ENCODE measurements at places on chromosomes 2 and 18.
A peak's percentile ranks its signal among the peaks of the same experiment; 100 is the strongest.

- H3K36me3 ChIP-seq = peaks cover 52% of the 10 kb centered on the region
- H3K4me3 ChIP-seq = no peak overlapping the region
- H3K27me3 ChIP-seq = no peaks in the 10 kb centered on the region
- H3K4me1 ChIP-seq = peaks cover 13% of the 10 kb centered on the region
These were observed 9.5 kb downstream of the RTTN start for GRCh38 chr18:70195852-70196434.

GRCh38 chr2:234448506-234449184, 48.2 kb downstream of the ARL4C start:
- peaks cover 79% of the 10 kb centered on the region for H3K4me1 ChIP-seq
- peak overlapping the region; percentile 98 for H3K27ac ChIP-seq
- H3K27me3 ChIP-seq = no peaks in the 10 kb centered on the region
- DNase-seq = no peak
- H3K4me3 ChIP-seq = peak overlapping the region; percentile 63

DNA sequence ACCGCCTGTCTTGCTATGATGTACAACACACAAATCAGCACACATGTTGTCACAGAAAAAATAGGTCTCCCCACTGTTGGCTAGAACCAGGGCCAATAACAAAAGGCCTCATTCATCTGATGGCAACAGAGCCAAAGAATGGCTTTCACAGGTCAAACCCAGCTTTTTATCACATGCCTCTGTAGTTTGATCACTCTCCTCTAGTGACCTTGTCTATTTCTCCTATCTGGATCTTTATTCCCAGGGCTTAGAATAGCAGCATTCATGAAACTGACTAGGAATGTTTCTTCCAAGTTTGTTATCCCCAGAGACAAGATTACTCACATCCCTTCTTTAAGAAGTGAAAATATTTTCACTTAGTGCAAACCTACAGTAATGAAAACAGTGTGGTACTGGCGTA, 285.8 kb upstream of the GYPC start:
- no peaks in the 10 kb centered on the region for H3K36me3 ChIP-seq
- H3K4me3 ChIP-seq = no peak overlapping the region
- H3K27me3 ChIP-seq = no peaks in the 10 kb centered on the region
- H3K4me1 ChIP-seq = no peaks in the 10 kb centered on the region

DNA sequence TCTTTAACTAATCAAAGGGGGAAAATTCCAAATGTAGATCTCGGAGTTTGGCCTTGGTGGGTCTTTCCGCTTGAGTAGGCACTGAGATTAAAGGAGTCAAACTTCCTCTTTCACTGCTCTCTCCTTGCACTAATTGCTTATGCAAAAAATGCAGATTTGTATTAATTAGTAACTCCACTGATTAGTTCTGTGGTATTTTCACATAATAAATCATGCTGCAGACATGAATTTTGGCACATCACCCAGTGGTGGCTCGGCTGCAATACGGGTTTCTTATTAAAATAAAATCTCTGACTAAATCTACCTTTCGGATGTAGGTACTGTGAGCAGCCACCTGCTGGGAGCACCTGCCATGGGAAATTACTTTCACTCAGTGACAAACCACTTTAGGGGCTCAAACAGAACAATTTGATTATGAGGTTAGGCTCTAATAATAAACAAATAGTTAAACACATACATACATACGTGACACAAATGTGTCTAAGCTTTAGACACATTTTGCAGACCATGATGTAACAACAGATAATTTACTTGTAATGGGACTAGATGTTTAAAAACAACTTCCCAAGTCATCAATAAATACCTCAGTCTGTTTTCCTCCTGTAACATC, 6.4 kb upstream of the NEUROD1 start:
- peaks cover 67% of the 10 kb centered on the region for H3K27me3 ChIP-seq
- H3K36me3 ChIP-seq = no peaks in the 10 kb centered on the region
- H3K4me1 ChIP-seq = peaks cover 10% of the 10 kb centered on the region
- no peak overlapping the region for H3K27ac ChIP-seq
- no peak for DNase-seq
- no peak overlapping the region for H3K4me3 ChIP-seq

DNA sequence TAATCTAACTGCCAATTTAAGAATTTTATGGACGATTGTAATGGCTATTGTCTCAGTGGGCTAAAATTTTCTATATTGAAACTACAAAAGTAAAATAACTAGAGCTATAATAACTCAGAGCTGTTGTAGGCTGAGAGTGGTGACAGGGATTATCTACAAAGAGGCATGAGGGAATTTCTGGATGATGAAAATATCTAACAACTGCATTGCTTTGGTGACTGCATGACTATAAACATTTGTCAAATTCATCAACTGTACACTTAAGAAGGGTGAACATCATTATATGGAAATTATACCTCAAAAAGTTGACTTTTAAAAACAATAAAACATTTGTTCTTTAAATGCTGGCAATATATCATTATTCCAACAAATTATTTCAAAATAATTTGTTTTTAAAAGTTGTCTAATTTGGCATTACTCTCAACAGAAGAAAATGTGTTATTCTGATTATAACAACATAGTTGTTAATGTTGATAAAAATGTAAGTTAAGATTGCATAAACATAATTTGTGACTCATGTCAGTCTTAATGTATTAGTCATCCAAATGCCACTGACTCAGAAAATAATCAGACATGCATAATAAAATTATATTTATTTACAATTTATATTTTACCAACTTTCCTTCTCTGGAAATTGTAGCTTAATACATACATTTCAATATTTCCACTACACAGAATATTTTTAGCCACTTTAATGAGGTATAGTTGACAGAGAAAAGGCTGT, 865.1 kb upstream of the VRK2 start:
- no peak overlapping the region for H3K4me3 ChIP-seq
- no peaks in the 10 kb centered on the region for H3K4me1 ChIP-seq
- H3K27me3 ChIP-seq = no peaks in the 10 kb centered on the region
- no peak for DNase-seq

- H3K27me3 ChIP-seq = no peaks in the 10 kb centered on the region
- no peaks in the 10 kb centered on the region for H3K36me3 ChIP-seq
- H3K4me1 ChIP-seq = no peaks in the 10 kb centered on the region
- H3K27ac ChIP-seq = no peak overlapping the region
- no peak overlapping the region for H3K4me3 ChIP-seq
- no peak for DNase-seq
These were observed 326.8 kb downstream of the AKAIN1 start for GRCh38 chr18:4870177-4870773.

- no peak overlapping the region for H3K4me3 ChIP-seq
- H3K27ac ChIP-seq = no peak overlapping the region
- H3K4me1 ChIP-seq = no peaks in the 10 kb centered on the region
- H3K27me3 ChIP-seq = peaks cover 2% of the 10 kb centered on the region
- no peaks in the 10 kb centered on the region for H3K36me3 ChIP-seq
- DNase-seq = no peak
These were observed 112.7 kb upstream of the RBMS1 start for GRCh38 chr2:160606341-160606740.

DNA sequence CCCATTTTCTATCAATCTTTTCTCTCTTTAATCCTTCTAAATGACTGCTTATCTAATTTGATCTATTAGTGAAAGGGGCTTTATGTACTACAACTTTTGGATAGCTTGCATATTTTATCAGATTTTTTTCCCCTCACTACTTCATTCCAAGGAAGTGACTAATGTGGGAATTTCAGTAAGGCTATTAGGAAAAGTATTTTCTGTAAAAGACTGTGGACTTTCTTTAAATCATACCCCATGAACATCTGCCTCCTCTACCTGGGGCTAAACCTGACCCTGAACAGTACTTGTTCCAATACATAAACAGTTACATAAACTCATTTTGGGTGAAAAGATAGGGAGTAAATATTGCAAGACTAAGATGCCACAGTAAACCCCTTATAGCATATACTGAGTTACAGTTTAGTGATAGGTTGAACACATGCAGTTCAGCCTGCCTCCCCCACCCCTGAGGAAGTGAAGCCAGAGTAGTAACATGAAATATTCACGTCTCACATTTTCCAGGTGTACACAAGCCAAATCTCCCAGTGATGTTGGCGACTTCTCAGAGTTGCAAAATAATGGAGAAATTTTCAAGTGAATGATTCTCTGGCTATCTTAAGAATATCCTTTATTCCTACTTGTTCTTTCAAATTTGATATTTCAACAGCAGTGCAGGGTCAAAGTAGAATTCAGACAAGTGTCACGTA, 590.9 kb upstream of the ZEB2 start:
- H3K36me3 ChIP-seq = no peaks in the 10 kb centered on the region
- no peak overlapping the region for H3K27ac ChIP-seq
- no peaks in the 10 kb centered on the region for H3K27me3 ChIP-seq

DNA sequence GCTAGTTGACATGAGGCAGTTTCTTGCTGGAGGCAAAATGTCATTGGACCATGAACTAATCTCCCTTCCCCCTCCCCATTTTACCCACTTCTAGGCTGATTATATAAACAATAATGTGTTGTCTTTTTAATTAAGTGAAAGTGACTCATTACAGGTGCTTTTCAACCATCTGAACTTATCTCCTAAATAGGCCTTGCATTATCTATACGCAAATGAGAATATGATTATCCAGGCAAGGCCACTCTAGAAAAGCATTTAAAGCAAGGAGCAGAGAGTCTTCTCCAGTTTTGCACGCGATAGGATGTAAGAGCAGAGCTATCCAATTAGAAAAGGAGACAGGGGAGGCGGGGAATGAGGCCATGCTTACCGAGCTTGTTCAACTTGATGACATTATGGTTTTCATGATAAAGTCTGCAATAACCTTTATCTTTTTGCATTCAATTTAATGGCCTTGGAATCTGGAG, 286.1 kb upstream of the SIX3 start:
- no peak for DNase-seq
- H3K27ac ChIP-seq = no peak overlapping the region
- H3K27me3 ChIP-seq = no peaks in the 10 kb centered on the region
- peaks cover 1% of the 10 kb centered on the region for H3K4me1 ChIP-seq
- H3K36me3 ChIP-seq = no peaks in the 10 kb centered on the region

DNA sequence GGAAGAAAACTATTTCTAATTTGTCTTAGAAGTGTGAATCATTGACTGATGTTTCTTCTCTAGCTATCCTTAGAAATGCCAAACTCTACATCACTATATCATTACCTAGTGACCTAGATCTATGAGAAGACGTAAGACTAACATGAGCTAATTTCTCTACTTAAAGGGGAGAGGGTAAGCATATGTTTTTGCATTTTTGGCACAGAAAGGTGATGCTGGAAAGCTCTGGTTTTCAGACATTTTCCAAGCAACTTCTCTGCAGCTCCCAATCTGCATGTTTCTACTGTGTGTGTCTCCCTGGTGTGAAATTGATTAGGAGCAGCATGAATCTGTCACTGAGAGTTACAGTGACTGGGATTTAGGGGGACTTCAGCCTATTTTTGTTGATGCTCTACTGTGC, 235.2 kb upstream of the LINC00305 start:
- H3K36me3 ChIP-seq = no peaks in the 10 kb centered on the region
- no peaks in the 10 kb centered on the region for H3K27me3 ChIP-seq
- no peaks in the 10 kb centered on the region for H3K4me1 ChIP-seq
- no peak overlapping the region for H3K4me3 ChIP-seq

GRCh38 chr18:56315363-56315762, 323.0 kb downstream of the TXNL1 start:
- H3K27me3 ChIP-seq = no peaks in the 10 kb centered on the region
- no peak for DNase-seq
- no peak overlapping the region for H3K4me3 ChIP-seq

GRCh38 chr18:13173578-13174145, 44.9 kb upstream of the LDLRAD4 start:
- H3K4me1 ChIP-seq = peaks cover 5% of the 10 kb centered on the region
- no peak overlapping the region for H3K27ac ChIP-seq
- no peak overlapping the region for H3K4me3 ChIP-seq
- H3K36me3 ChIP-seq = no peaks in the 10 kb centered on the region

GRCh38 chr2:99776906-99777646, 287.3 kb upstream of the REV1 start:
- no peaks in the 10 kb centered on the region for H3K27me3 ChIP-seq
- H3K27ac ChIP-seq = no peak overlapping the region
- H3K4me1 ChIP-seq = no peaks in the 10 kb centered on the region
- DNase-seq = no peak
- no peaks in the 10 kb centered on the region for H3K36me3 ChIP-seq

- H3K27me3 ChIP-seq = peaks cover 2% of the 10 kb centered on the region
- H3K36me3 ChIP-seq = no peaks in the 10 kb centered on the region
- H3K27ac ChIP-seq = no peak overlapping the region
- no peak overlapping the region for H3K4me3 ChIP-seq
These were observed 15.5 kb downstream of the RND3 start for GRCh38 chr2:150471813-150472510.

DNA sequence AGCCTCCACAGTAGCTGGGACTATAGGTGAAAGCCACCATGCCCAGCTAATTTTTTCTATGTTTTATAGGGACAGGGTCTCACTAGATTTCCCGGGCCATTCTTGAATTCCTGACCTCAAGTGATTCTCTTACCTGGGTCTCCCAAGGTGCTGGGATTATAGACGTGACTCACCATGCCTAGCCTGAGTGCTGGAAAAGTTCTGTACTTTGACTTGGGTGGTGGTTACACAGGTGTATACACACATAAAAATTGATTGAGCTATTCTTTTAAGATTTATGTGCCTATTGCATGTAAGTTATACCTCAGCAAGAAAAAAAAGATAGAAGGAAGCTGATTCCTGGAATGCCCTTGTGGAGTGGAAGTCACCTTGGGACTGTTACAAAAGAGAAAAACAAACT, 34.8 kb upstream of the KCNF1 start:
- peaks cover 15% of the 10 kb centered on the region for H3K27me3 ChIP-seq
- DNase-seq = no peak
- H3K4me1 ChIP-seq = no peaks in the 10 kb centered on the region
- H3K27ac ChIP-seq = no peak overlapping the region

DNA sequence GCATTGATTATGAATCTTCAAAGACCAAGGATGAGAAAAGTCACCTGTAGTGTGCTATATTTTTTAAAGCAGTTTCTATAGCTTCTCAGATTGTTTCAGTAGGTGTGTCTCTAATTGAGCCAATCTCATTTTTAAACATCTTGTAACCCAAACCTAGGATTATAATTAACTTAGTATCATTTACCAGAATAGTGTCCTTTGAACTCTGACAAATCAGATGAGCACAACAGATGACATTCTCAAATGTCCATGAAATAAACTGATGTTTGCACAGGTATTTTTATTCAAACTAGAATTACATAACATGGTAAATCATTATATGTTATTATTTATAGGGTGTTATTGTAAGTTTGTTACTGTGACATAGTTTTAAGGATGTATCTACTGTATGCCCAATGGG, 126.1 kb upstream of the MAP3K20 start:
- H3K27me3 ChIP-seq = peaks cover 6% of the 10 kb centered on the region
- no peaks in the 10 kb centered on the region for H3K36me3 ChIP-seq
- H3K4me1 ChIP-seq = peaks cover 11% of the 10 kb centered on the region
- H3K27ac ChIP-seq = no peak overlapping the region
- DNase-seq = no peak
- H3K4me3 ChIP-seq = no peak overlapping the region

- peaks cover 91% of the 10 kb centered on the region for H3K36me3 ChIP-seq
- H3K4me3 ChIP-seq = no peak overlapping the region
- H3K27ac ChIP-seq = peak overlapping the region; percentile 47
- peaks cover 15% of the 10 kb centered on the region for H3K4me1 ChIP-seq
These were observed 34.1 kb downstream of the STK17B start for GRCh38 chr2:196137271-196137670.

DNA sequence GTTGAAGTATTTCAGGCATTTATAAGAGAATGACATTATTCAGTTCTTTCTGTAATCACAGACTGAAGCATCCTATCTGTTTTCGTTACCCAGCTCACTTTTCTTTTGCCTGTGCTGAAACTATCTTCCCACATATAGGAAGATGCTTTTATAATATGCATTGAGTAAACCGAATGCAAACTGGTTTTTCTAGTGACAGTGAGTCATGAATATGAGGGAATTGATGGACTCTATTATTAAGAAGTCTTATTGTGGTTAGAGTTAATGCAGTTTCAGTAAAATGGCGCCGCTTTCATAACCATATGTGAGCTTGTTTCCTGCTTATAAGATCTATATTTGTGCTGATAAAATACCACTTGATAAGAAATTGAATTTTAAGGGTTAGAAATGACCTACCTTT, 59.2 kb downstream of the ACVR2A start:
- peaks cover 6% of the 10 kb centered on the region for H3K27me3 ChIP-seq
- no peak for DNase-seq
- no peaks in the 10 kb centered on the region for H3K4me1 ChIP-seq
- no peaks in the 10 kb centered on the region for H3K36me3 ChIP-seq
